Activated T-helper 2 cell treated with anti-CD3 and anti-CD28 coated beads, Interferon-gamma antibody, Interleukin-2, Interleukin-4, amounts not matched to agents 10 μg/mL and 5 μg/mL and 100 μg/mL, durations not matched to agents 14 hours and 24 hours and 36 hours (primary cell): ENCODE measurements at places on chromosomes 4 and X. TPM values are rescaled to one million over a fixed set of nuclear protein-coding genes. Genes with fewer than 3 reads are reported as not detected.

DNA sequence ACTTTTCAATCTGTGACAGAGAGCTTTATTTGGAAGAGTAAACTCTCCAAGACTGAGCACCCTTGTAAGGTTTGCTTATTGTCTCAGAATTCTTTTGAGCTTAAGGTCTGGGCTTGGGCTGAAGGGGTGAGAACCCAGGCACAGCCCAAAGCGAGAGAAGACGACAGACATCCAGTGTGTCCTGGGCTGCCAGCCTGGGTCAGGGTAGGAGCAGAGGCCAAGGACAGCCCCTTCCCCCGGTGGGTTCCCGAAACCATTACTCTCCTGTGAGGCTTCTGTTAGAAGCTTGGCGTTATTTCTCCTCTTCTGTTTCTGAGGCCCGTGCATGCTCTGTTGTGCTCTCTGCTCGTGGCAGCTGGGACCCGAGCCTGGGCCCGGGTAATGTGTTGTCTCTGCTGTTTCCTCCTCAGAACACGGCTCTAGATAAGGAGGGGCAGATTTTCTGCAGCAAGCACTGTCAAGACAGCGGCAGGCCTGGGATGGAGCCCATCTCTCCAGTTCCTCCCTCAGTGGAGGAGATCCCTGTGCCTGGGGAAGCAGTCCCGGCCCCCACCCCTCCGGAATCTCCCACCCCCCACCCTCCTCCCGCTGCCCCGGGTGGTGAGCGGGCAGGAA, 177.5 kb downstream of the DCLK2 start:
- no peaks in the 10 kb centered on the region for H3K27me3 ChIP-seq
- no peaks in the 10 kb centered on the region for H3K36me3 ChIP-seq
- no peaks in the 10 kb centered on the region for H3K4me1 ChIP-seq
- H3K4me3 ChIP-seq = no peak overlapping the region
- no peak for DNase-seq

DNA sequence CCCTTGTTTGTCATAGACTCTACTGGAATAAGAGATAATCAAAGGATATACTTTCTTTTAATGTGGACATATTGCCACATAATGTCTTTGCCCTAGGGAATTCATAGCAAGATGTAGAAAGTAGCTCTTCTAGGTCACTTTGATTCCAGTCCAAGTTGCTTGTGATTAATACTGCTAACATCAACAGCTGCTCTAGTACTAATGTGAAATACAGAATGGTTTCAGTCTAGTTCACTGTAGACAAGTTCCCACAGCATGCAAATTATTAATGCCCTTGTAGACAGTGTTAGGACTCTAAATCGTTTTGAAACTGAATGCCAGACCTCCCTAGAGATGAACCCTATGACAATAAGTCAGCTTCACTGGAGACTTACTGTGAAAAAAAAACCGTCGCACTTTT, 494.6 kb upstream of the ATOH1 start:
- H3K27me3 ChIP-seq = no peaks in the 10 kb centered on the region
- no peaks in the 10 kb centered on the region for H3K4me1 ChIP-seq
- no peak for DNase-seq
- H3K4me3 ChIP-seq = no peak overlapping the region

DNA sequence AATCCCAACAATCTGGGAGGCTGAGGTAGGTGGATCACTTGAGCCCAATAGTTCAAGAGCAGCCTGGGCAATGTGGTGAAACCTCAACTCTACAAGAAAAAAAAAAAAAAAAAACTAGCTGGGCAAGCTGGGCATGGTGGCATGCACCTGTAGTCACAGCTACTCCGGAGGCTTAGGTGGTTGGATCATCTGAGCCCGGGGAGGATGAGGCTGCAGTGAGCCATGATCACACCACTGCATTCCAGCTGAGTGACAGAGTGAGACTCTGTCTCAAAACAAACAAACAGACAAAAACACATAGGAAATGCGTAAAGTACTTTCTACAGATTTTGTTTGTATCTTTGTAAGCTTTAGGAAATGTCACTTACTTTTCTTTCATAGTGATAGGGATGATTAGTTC, 307.2 kb upstream of the NR3C2 start:
- H3K4me3 ChIP-seq = no peak overlapping the region
- peaks cover 5% of the 10 kb centered on the region for H3K4me1 ChIP-seq
- DNase-seq = no peak

GRCh38 chr4:98536631-98537030, 121.8 kb downstream of the TSPAN5 start:
- DNase-seq = no peak
- peaks cover 21% of the 10 kb centered on the region for H3K4me1 ChIP-seq
- H3K36me3 ChIP-seq = peaks cover 16% of the 10 kb centered on the region
- no peak overlapping the region for H3K27ac ChIP-seq

Gene TMEM271
- not detected in 2 replicates for total RNA-seq
